ENCODE measurements at places on chromosomes 16 and 17.

DNA sequence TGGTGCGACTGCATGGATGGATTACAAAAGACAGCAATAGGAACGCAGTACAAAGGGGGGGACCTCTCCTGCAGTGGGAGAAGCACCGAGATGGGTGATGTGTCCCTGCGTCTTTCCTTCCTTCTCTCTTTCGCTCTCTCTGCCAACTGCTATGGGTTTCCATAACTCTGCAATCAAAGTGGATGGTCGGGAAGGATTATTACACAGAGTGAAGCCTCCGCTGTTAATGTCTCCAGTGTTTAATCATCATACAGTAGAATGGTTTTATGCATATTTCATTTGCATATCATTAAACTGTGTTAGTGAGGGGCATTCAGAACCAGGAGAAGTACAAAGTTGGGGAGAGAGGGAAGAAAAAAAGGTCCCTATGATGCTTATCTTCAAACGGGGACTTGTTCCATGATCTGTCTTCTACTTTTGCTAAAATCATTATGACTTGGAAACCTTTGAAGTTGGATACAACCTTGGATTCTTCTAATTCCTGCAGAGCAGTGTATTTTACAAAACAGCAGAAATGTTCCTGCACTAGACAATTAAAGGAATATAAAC, 255.9 kb upstream of the PMFBP1 start:
- no peak for DNase-seq

DNA sequence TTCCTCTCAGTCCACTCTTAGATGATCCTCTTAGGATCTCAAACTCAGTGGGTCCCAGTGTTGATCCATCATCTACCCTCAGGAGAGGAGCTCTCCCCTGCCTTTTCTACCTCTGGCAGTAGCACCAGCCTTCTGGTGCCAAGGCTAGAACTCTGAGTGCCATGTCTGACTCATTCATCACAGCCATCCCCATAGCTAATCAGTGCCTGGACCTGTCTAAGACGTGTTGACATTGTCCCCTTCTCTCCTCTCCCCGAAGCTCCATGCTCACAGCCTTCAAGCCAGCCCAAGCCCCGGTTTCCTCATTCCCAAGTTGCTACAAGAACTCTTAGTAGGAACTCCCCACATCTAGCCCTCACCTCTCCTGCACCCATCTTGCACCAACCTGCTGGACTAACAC, 73.5 kb upstream of the GRIN2A start:
- no peak for DNase-seq

DNA sequence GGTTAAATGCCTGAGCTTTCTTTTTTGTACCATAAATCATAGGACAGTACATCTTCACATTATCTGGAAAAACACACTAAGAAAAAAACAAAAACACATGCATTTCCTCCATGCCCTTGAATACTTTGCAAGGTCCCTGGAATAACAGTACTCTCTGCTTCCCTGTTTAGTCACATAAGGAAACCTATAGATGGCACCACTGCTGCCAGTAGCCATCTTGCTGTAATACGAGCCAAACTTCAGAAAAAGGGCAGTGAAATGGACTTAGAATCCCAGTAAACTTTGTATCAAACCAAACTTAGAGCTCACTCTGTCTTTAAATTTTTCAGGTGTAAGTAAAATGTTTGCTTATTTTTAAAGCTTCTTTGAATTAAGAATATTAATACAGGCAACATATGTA, 435.5 kb downstream of the KCNJ2 start:
- DNase-seq, result no peak

DNA sequence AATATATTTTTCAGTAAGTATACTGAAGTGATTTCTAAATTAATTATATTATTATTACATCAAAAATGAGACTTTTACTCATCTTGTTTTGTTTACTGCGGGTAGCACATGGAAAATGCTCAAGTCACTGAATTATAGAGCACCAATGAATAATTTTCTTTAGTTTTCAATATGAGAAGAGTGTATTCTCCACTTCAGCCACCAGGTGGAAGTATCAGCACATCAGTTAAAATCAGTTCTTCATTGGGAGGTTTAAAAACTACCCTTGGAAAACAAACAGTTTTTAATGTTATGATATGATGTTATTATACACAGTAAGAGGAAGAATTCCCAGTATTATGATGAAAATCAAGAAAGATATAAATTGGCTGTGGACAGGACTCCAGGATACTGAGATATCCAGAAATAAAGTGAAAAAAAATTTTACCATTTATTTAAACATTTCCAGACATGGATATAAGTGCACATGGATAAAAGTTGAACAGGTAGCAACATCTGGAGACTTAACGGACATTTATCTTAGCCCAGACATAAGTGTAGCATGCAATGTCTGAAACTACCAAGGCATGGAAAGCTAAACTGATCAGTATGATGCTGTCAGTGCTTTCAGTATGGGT, 467.3 kb downstream of the KCNJ2 start:
- DNase-seq, result peak; percentile 42

DNA sequence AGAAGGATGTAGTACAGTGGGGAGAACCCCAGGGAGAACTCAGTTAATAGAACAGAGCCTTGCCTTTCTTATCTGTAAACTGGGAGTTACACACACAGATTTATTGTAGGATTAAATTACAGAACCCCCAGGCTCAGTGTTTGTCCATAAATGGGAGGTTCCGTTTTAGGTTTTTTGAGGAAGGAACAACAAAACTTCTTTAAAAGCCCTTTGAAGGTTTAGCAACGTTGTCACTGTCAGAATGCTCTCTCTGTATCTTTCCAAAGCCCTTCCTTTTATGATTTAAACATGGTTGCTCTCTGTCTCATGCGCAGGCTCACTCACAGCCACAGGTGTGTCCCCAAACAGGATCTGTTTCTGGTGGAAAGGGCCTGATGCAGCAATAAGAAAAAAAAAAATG, 9.4 kb upstream of the GNA13 start:
- no peak for DNase-seq

DNA sequence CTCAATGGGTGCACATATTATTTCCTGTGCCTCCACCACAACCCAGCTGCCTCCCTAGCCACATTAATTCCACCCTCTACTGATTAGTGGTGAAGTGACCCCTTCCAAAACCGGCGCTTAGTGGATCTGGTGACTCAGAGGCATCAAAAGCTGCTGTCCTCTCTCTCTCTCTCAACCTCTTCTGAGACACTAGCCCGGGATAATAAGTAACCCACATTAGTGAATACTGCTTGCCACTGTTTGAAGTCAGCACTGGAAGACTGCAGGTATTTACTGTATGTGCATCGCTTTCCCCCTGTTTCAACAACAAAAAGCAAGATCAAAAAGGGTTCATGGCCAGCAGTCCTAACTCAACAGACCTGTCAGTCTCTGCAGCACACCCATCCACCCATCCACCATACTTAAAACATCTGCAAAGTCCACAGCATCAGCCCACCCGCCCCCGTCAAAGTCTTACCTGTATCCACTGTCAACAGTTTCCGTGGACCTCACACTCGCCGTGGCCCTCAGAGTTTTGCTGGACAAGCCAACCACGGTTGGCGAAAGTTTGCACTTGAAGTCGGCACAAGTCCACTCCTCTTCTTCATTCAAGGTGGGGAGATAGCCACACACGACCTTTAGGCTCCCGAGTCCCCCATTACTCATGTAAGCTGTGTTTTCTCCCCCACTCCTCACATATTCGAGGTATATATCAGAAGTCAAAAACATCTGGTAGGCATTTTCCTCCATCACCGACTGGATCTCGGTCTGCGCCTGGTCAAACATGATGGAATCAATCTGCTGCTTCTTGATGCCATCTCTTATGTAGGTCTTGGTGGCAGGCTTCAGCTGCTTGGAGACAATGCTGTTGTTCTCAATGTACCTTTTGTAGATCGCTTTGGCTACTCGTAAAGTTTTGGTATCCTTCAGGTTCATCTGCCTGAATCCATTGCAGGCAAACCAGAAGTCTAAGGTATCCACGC, 3.8 kb downstream of the AXIN2 start:
- no peak for DNase-seq
